ENCODE measurements at places on chromosomes 3 and 15.

DNA sequence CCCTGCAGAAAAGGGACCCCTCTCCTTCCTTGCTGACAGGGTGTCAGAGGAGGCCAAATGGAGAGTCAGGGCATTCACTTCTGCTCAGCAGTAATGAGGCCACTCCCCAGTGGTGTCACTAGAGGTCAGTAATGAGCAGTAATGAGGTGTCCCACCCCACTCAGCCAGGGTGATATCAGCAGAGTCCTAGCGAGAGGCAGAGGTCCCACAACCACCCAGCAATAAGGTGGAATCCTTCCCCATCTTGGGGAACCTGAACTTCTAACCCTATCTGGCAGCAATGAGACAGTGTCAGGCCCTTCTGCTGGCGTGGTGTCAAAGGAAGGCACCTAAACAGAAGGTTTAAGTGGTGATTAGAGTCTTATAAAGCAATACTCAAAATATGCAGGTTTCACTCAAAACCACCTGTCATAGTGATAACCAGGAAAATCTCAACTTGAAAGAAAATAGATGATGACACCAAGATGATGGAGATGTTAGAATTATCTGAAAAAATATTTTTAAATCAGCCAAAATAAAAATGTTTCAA lies 12.9 kb downstream of the OCA2 start:
- no peak overlapping the region for H3K4me3 ChIP-seq
- peaks cover 2% of the 10 kb centered on the region for H3K27me3 ChIP-seq
- H3K4me1 ChIP-seq = no peaks in the 10 kb centered on the region
- no peak overlapping the region for H3K27ac ChIP-seq
- DNase-seq = peak; percentile 46

- no peaks in the 10 kb centered on the region for H3K27me3 ChIP-seq
- H3K4me3 ChIP-seq = no peak overlapping the region
- H3K4me1 ChIP-seq = no peaks in the 10 kb centered on the region
Measured at GRCh38 chr3:137202941-137203340, 245.2 kb downstream of the IL20RB start.

DNA sequence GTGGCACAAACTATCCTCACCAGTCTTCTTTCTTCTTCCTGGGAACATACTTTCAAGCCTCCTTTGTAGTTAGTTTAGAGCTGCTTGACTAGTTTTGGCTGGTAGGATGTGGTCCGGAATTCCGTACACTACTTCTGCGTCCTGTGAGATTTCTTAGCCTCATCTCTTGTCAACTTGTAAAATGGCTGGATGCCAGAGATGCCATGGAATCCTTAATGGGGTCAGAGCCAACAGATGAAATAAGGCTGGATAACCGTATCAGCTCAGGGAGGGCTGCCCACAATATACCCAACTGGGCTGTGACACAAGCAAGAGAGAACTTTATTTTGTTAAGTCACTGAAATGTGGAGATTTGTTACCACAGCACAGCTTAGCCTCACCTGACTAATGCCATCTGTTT lies 466.9 kb upstream of the MDFIC2 start:
- no peaks in the 10 kb centered on the region for H3K36me3 ChIP-seq
- DNase-seq = no peak
- H3K27me3 ChIP-seq = no peaks in the 10 kb centered on the region
- no peaks in the 10 kb centered on the region for H3K4me1 ChIP-seq
- H3K4me3 ChIP-seq = no peak overlapping the region
- no peak overlapping the region for H3K27ac ChIP-seq

DNA sequence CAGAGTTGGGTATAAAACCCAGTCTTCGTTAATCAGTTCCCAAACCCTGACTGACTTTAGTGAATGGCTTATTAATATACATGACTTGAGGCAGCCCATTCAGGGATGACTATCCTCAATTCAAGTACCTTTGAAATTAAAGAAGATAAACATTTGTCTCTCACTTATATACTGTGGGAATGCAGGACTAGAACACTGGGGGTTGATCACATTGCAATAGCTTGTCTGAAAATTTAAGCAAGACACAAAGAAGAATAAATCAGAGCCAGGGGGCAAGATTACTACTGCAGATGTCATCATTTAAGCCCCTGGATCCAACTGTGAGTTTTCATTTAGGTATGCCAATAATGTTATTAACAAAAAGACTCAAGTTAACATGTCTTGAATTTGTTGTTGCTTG lies 647.7 kb downstream of the ZPLD1 start:
- H3K4me3 ChIP-seq = no peak overlapping the region
- no peaks in the 10 kb centered on the region for H3K27me3 ChIP-seq
- no peak for DNase-seq
- H3K36me3 ChIP-seq = no peaks in the 10 kb centered on the region

- H3K4me1 ChIP-seq = no peaks in the 10 kb centered on the region
- peak; percentile 37 for DNase-seq
- H3K36me3 ChIP-seq = no peaks in the 10 kb centered on the region
- H3K4me3 ChIP-seq = no peak overlapping the region
- no peak overlapping the region for H3K27ac ChIP-seq
Measured at GRCh38 chr3:38349684-38350359, 3.2 kb downstream of the XYLB start.

DNA sequence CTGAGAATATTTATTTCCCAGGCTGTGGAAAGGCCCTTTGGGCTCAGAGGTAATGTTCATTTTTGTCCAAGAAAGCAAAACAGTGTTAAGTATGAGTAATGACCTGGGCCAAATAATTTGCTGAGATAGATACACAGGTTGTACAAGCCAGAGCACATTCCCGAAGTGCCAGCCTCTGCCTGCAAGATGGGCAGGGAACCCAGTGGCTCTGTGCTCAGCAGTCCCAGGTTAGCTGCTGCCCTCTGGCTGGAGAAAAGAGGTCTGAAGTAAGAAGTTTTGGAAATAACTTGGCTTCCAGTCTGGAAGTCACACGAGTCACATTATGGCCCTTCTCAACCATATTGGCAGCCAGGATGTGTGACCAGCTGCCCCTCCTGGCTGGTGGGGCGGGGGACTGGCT lies 20.2 kb downstream of the MYZAP start:
- H3K36me3 ChIP-seq = no peaks in the 10 kb centered on the region
- H3K4me3 ChIP-seq = no peak overlapping the region
- no peaks in the 10 kb centered on the region for H3K4me1 ChIP-seq
- H3K27me3 ChIP-seq = peaks cover 4% of the 10 kb centered on the region
- no peak overlapping the region for H3K27ac ChIP-seq
- no peak for DNase-seq

- peaks cover 54% of the 10 kb centered on the region for H3K4me1 ChIP-seq
- H3K36me3 ChIP-seq = no peaks in the 10 kb centered on the region
- no peak overlapping the region for H3K4me3 ChIP-seq
Measured at GRCh38 chr15:73986055-73986775, 5.9 kb downstream of the STOML1 start.

DNA sequence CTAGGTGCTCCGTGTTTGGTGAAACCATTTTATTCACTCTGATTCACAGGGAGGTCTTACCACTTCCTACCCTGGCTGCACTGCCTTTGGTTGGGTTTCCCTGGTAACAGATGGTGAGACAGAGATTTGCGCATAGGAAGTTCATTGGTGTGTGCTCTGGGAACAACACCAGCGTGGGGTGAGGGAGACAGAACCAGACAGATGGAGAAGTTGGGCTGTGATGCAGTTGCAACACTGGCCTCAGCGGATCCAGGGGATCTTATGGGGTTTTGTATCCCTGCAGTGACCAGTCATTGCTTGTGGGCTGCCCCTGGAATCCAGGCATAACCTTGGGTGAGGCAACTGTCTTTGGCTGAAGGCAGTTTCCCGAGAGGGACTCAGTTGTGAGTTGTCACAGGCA lies 12.5 kb upstream of the IL16 start:
- peak overlapping the region; percentile 71 for H3K27ac ChIP-seq
- no peak overlapping the region for H3K4me3 ChIP-seq
- H3K27me3 ChIP-seq = no peaks in the 10 kb centered on the region
- peak; percentile 41 for DNase-seq
- peaks cover 2% of the 10 kb centered on the region for H3K36me3 ChIP-seq

GRCh38 chr3:171249245-171249644 lies 211.0 kb downstream of the TNIK start:
- no peaks in the 10 kb centered on the region for H3K27me3 ChIP-seq
- DNase-seq = no peak
- no peak overlapping the region for H3K27ac ChIP-seq
- no peaks in the 10 kb centered on the region for H3K36me3 ChIP-seq
- H3K4me1 ChIP-seq = no peaks in the 10 kb centered on the region

DNA sequence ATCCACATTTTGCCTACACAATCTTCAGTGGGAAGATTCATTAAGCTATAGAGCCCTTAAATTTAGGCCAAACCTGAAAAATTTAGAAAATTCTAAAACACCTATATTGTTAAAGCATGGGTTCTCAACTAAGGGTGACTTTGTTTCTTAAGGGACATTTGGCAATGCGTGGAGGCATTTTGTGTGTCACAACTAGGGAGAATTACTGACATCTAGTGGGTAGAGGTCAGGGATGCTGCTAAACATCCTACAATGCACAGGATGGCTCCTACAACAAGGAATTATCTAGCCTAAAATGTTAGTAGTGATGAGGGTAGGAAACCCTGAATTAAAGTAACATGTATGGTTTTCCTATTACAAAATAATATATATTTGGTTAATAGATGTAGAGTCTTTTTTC lies 55.8 kb downstream of the TBC1D5 start:
- H3K27me3 ChIP-seq = no peaks in the 10 kb centered on the region
- no peaks in the 10 kb centered on the region for H3K4me1 ChIP-seq
- H3K4me3 ChIP-seq = no peak overlapping the region
- no peak overlapping the region for H3K27ac ChIP-seq

DNA sequence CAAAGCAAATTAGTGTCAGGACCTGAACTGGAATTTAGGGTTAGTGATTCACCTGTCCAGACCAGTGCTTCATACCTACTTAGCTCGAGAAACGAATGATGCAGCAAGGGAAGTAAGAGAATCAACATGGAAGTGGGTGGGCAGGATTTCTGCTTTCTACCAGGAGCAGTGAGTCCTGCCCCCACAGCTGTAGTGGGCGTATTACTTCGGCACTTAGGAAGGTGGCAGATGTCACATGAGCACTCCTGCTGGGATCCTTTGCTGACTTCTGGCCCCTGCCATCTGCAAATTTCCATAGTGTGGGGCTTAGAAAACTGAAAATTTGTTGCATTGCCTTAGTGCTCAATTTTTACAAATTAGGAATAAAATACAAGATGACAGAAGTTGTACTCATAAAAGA lies 31.2 kb downstream of the RYR3 start:
- H3K27ac ChIP-seq = no peak overlapping the region
- no peaks in the 10 kb centered on the region for H3K4me1 ChIP-seq
- H3K36me3 ChIP-seq = no peaks in the 10 kb centered on the region
- H3K4me3 ChIP-seq = no peak overlapping the region
- DNase-seq = no peak
- no peaks in the 10 kb centered on the region for H3K27me3 ChIP-seq

DNA sequence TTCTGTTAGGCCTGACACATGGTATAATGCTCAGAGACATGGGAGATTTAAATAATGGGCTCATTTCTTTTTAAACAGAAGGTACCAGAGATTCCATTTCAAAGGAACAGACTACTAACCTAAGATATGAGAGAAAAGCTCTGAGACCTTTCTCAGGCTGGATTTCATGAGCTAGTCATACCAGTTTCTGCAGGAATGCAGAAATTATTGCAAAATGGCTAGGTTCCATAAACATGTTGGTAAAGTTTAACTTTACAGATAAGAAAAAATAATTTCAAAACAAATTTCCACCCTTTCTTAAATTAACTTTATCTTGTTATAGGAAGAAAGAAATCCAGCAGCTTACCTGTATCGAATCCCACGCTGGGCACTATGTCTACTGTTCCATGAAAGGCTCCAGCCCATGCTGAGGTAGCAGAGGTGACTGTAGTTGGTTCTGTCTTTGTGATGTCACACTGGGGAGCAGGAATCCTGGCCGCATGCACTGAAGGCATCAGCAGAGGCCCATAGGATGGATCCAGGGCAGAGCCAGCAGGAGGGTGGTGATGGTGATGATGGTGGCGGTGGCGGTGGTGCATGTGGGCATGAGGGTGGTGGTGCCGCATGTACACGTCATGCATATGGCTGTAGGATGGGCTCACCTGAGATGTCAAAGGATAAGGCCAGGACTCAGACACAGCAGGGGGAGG lies 22.6 kb downstream of the VGLL3 start:
- H3K4me3 ChIP-seq = no peak overlapping the region
- H3K27ac ChIP-seq = peak overlapping the region; percentile 70
- no peak for DNase-seq
- H3K27me3 ChIP-seq = no peaks in the 10 kb centered on the region

- no peaks in the 10 kb centered on the region for H3K4me1 ChIP-seq
- no peak overlapping the region for H3K4me3 ChIP-seq
- H3K36me3 ChIP-seq = no peaks in the 10 kb centered on the region
Measured at GRCh38 chr3:52038227-52038626, 18.1 kb downstream of the DUSP7 start.

DNA sequence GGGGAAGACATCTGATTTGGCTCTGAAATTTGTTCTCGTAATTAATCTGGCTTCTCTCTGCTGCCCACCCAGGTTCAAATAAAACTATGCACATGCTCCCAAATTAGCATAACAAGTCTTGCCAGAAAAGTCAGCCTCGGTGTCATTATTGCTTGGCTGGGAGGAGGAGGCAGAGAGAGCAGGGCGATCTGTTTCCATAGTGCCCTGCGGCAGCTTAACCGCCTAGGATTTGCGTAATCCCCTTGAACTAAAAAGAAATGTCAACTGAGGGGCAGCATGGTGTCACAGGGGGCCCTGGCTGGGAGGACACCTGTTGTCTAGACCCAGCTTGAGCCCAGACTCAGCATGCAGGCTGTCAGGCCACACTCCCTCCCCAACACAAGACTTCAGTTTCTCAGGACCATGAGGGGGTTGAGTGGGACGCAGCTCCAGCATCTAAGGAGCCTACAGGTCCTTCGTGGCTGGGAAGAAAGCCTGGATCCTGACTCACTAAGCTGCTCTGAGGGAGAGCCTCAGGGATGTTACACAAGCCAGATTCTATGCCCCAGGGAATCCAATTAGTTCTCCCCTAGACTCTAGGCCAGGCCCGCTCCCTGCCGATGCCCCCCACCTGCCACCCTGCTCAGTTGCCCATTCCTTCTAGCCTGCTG lies 17.3 kb downstream of the MRPS11 start:
- H3K4me1 ChIP-seq = no peaks in the 10 kb centered on the region
- DNase-seq = peak; percentile 64
- H3K4me3 ChIP-seq = no peak overlapping the region

GRCh38 chr3:162302983-162303624 lies 806.5 kb downstream of the OTOL1 start:
- no peak overlapping the region for H3K27ac ChIP-seq
- H3K36me3 ChIP-seq = no peaks in the 10 kb centered on the region
- DNase-seq = peak; percentile 11

DNA sequence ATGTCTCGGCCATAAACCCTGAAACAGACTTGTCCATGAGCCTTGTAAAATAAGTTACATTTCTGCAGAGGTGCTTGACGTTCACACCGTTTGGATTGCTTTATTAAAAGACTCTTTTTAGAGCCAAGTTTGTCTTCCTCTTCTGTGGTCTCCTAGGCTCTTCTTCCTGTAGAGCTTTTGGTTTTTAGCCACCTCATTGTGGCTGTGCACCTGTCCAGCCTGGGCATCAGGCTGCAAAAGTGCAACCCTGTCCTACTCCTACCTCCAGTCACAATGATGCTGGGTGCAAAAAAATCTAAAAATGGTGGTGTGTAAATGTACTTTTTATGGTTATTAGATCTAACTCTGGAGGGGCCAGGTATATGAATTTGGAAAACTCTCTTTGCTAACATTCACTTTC lies 2.8 kb upstream of the RIOX2 start:
- no peaks in the 10 kb centered on the region for H3K36me3 ChIP-seq
- no peak for DNase-seq
- H3K27ac ChIP-seq = no peak overlapping the region
- H3K4me1 ChIP-seq = peaks cover 5% of the 10 kb centered on the region
